ENCODE measurements at places on chromosomes 12 and 14. TPM values are rescaled to one million over a fixed set of nuclear protein-coding genes. Genes with fewer than 3 reads are reported as not detected.

GRCh38 chr14:37143475-37143874, 28.9 kb downstream of the SLC25A21 start:
- no peaks in the 10 kb centered on the region for H3K27me3 ChIP-seq
- no peak overlapping the region for H3K27ac ChIP-seq
- H3K4me3 ChIP-seq, result no peak overlapping the region
- H3K4me1 ChIP-seq, result no peaks in the 10 kb centered on the region
- H3K36me3 ChIP-seq, result no peaks in the 10 kb centered on the region
- DNase-seq, result no peak

DNA sequence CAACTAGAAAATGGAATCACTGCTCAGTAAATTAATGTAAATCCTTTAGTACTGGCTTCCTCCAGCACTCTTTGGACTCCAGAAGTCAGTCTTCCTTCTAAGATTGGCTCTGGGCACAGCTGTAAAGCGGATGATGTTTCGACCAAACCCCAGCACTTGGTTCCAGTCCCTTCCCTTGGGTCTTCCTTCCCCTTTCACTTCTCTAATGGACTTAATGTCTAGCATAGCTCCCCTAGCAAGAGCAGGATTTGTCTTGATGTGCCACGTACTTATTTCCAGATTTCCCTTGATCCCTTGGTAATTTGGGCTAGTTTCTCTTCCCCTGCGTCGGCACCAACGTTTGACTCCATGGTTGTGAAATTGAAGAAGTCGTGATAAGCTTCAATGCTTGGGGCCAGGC, 28.3 kb downstream of the C12orf75 start:
- no peaks in the 10 kb centered on the region for H3K27me3 ChIP-seq
- H3K36me3 ChIP-seq, result peaks cover 42% of the 10 kb centered on the region
- no peak overlapping the region for H3K27ac ChIP-seq
- H3K4me3 ChIP-seq, result no peak overlapping the region
- DNase-seq, result no peak
- peaks cover 31% of the 10 kb centered on the region for H3K4me1 ChIP-seq

The ZDHHC22 gene
- not detected for total RNA-seq

- H3K27ac ChIP-seq, result peak overlapping the region; percentile 93
- H3K36me3 ChIP-seq, result peaks cover 22% of the 10 kb centered on the region
- peak overlapping the region; percentile 89 for H3K4me3 ChIP-seq
- H3K27me3 ChIP-seq, result no peaks in the 10 kb centered on the region
- DNase-seq, result no peak
These were observed 32.2 kb downstream of the MIA2 start for GRCh38 chr14:39265806-39266524.

DNA sequence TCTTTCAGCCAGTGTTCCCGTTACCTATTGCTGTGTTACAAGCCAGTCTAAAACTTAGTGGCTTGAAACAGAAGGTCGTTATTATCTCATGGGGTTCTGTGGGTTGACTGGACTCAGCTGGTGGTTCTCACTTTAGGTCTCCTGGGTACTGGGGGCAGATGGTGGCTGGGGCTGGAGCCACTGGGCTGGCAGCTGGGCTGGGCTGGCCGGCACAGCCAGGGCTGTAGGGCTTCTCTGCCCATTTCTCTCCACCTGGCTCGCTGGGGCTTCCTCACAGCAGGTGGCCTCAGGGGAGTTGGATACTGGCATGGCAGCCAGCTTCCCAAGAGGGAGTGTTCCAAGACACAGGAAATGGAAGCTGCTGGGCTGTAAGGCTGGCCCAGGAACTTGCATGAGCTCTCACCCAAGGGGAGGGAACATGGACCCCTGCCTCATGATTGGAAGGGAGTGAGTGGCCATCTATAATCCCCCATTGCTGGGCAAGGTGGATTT, 27.0 kb downstream of the TUNAR start:
- no peaks in the 10 kb centered on the region for H3K4me1 ChIP-seq
- no peak for DNase-seq
- no peaks in the 10 kb centered on the region for H3K36me3 ChIP-seq
- H3K4me3 ChIP-seq, result no peak overlapping the region
- no peak overlapping the region for H3K27ac ChIP-seq
- H3K27me3 ChIP-seq, result peaks cover 4% of the 10 kb centered on the region

DNA sequence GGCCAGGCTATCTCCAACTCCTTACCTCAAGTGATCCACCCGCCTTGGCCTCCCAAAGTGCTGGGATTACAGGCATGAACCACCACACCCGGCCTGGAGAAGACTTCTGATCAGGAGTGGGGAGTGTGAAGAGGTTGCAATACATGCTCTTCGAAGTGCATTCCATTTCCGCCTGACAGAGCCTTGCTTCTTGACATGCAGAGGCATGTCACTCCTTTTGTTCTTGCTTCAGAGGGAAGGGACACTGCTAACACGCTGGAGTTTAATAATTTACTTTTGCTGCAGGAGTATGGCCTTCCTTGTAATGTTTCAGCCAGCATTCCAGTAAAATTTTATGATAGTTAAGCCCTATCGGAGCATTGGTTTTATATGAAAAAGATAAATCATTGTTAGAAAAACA, 74.9 kb downstream of the SLC25A47 start:
- no peaks in the 10 kb centered on the region for H3K27me3 ChIP-seq
- no peak for DNase-seq
- no peaks in the 10 kb centered on the region for H3K36me3 ChIP-seq
- no peaks in the 10 kb centered on the region for H3K4me1 ChIP-seq
- H3K27ac ChIP-seq, result no peak overlapping the region

The CCDC175 gene
- total RNA-seq, result not detected

The TEAD4 gene
- 1.00 TPM for total RNA-seq

DNA sequence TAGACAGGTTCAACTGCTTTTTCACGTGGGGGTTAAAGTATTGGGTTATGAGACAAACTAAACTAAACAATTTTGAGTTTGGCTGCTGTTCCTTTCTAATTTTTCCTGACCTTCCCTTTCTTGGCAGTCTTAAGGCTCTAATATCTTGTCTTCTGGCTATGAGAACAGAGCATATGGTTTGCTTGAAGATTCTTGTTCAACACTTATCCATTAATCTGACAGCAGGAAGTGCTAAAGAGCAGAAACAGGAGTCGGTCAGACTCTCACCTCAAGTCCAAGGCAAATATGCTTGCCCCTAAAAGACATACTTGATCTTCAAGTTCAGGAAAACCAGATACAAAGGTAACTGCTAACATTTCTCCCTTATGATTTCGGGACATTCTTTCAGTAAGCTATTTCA, 52.6 kb upstream of the KCNJ8 start:
- H3K27ac ChIP-seq, result no peak overlapping the region
- DNase-seq, result no peak
- H3K4me1 ChIP-seq, result no peaks in the 10 kb centered on the region
- no peaks in the 10 kb centered on the region for H3K27me3 ChIP-seq
- H3K4me3 ChIP-seq, result no peak overlapping the region
- no peaks in the 10 kb centered on the region for H3K36me3 ChIP-seq

DNA sequence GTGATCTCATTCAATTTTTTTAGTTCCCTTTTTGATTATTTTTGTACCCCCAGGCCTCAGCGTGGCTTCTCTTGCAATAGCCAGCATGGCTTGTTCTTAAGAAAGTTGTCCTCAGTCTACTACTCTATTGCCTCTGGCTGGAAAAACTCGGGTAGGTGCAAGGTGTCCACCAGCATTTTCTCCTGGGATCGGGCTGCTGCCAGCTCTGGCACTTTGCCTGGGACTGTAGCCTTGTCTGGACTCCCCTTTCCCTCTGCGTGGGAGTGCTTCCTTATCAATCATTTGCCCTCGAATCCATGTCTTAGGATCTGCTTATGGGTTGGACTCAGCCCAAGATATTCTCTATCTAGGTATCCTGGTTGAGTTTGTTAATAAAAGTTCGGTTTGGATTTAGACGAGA, 773.4 kb downstream of the DIO2 start:
- H3K36me3 ChIP-seq, result no peaks in the 10 kb centered on the region
- DNase-seq, result no peak
- H3K4me3 ChIP-seq, result no peak overlapping the region
- H3K4me1 ChIP-seq, result no peaks in the 10 kb centered on the region
- H3K27me3 ChIP-seq, result no peaks in the 10 kb centered on the region
- no peak overlapping the region for H3K27ac ChIP-seq

The TGM1 gene
- 6.5 TPM for total RNA-seq

DNA sequence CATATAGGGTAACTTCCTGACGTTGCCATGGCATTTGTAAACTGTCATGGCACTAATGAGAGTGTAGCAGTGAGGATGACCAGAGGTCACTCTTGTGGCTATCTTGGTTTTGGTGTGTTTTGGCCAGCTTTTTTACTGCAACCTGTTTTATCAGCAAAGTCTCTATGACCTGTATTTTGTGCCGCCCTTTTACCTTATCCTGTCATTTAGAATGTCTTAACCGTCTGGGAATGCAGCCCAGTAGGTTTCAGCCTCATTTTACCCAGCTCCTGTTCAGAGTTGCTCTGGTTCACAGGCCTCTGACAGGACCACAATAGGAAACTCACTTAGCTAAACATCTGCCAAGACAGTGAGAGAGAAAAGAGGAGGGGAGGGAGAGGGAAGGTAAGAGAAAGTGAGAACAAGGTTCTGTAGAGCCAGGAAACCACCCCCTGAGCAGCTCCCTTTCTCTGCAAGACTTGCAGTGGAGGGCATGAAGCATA, 64.8 kb upstream of the PLEKHG3 start:
- peaks cover 27% of the 10 kb centered on the region for H3K27me3 ChIP-seq
- H3K36me3 ChIP-seq, result no peaks in the 10 kb centered on the region
- no peak for DNase-seq
- H3K4me1 ChIP-seq, result peaks cover 4% of the 10 kb centered on the region
- H3K27ac ChIP-seq, result no peak overlapping the region
- H3K4me3 ChIP-seq, result no peak overlapping the region

- H3K4me1 ChIP-seq, result peaks cover 53% of the 10 kb centered on the region
- DNase-seq, result peak; percentile 47
- H3K4me3 ChIP-seq, result peak overlapping the region; percentile 69
- H3K27me3 ChIP-seq, result no peaks in the 10 kb centered on the region
These were observed 344 bp downstream of the LPAR5 start for GRCh38 chr12:6635375-6635855.

Data from activated CD4-positive, alpha-beta T cell treated with anti-CD3 and anti-CD28 coated beads, Interleukin-2, amount 10 ng/mL, durations not matched to agents 7 days and 5 days (primary cell).